ENCODE measurements at places on chromosomes 16 and 17. TPM values are rescaled to one million over a fixed set of nuclear protein-coding genes. Genes with fewer than 3 reads are reported as not detected.

The OR2C1 gene
- total RNA-seq, result 0.11 TPM

The TNK1 gene
- 2.3 TPM for total RNA-seq

The C17orf50 gene
- not detected for total RNA-seq

The GALNS gene
- 15.6 TPM for total RNA-seq

The MYL4 gene
- 0.87 TPM for total RNA-seq

The RGS11 gene
- total RNA-seq, result under 0.01 TPM

The ERN2 gene
- not detected for total RNA-seq

The KRTAP4-1 gene
- not detected for total RNA-seq

The CCL8 gene
- not detected for total RNA-seq

Measured in dermis lymphatic vessel endothelial cell (primary cell).